ENCODE measurements at places on chromosomes 13 and 19.

DNA sequence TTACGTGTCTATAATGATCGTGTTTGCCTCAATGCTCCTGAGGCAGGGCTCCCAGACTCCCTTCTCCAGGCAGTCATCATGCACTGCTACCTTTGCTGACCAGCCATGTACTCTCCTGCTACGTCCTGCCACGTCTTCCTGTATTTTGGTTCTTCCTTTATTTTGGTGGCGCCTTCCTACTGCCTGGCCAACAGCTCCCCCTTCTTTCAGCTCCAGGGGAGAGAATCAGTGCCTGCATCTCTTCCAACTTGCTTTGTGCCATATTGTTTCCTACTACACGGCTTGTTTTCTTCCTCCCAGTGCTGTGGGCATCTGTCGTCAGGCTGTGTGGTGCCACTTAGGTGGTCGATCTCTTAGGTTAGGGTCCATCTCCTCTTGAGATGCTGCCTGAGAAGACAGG is 96.2 kb downstream of the FGF9 start:
- no peaks in the 10 kb centered on the region for H3K27me3 ChIP-seq
- no peak for DNase-seq
- no peak overlapping the region for H3K4me3 ChIP-seq
- no peaks in the 10 kb centered on the region for H3K36me3 ChIP-seq

DNA sequence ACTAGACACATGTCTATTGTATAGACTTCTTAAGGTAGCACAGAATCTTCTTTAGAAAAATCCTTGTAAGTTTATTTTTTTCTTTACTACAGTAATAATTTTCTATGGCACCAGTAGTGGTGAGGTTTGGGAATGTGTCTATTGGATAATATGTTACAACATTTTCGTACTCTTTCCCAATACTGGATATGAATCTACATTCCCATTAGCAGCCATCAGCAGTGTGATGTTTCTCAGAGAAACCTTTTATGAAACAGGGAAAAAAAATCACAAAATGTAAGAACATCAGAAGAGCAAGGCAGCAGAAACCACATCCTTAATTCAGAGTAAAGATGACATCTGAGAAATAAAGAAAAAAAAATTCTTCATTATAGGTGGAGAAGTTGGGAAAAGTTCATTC is 83.3 kb downstream of the POSTN start:
- no peaks in the 10 kb centered on the region for H3K4me1 ChIP-seq
- H3K27me3 ChIP-seq = no peaks in the 10 kb centered on the region
- H3K27ac ChIP-seq = no peak overlapping the region
- H3K36me3 ChIP-seq = no peaks in the 10 kb centered on the region

GRCh38 chr19:31214086-31214485 is 135.2 kb downstream of the TSHZ3 start:
- H3K27ac ChIP-seq = peak overlapping the region; percentile 95
- no peaks in the 10 kb centered on the region for H3K36me3 ChIP-seq
- DNase-seq = peak; percentile 100
- H3K27me3 ChIP-seq = no peaks in the 10 kb centered on the region

DNA sequence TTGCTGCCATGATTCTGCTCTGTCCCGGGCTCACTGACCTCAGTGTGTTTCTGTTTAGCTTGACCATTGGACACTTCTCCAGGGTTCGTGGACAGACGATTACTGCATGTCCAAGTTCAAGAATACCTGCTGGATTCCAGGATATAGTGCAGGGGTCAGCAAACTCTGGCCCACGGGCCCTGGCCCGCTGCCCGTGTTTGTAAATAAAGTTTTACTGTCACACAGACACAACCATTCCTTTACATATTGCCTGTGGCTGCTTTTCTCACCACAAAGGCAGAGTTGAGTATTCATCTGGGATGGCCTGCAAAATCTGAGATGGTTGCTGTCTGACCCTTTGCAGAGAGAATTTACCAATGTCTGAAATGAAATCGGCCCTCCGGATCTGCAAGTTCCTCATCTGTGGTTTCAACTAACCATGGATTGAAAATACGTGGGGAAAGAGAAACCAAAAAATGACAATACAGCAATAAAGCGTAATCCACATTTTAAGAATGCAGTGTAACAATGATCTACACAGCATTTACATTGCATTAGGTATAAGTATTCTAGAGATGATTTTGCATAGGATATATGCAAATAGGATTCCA is 25.9 kb upstream of the F2RL3 start:
- H3K27ac ChIP-seq = no peak overlapping the region
- peaks cover 16% of the 10 kb centered on the region for H3K36me3 ChIP-seq
- H3K27me3 ChIP-seq = no peaks in the 10 kb centered on the region
- no peak for DNase-seq
- H3K4me3 ChIP-seq = no peak overlapping the region

GRCh38 chr19:38265213-38265861 is 964 bp downstream of the SPINT2 start:
- peaks cover 29% of the 10 kb centered on the region for H3K4me1 ChIP-seq
- H3K27ac ChIP-seq = no peak overlapping the region
- DNase-seq = no peak
- no peak overlapping the region for H3K4me3 ChIP-seq
- no peaks in the 10 kb centered on the region for H3K36me3 ChIP-seq

GRCh38 chr19:41409288-41409687 is 11.7 kb downstream of the BCKDHA start:
- no peaks in the 10 kb centered on the region for H3K4me1 ChIP-seq
- H3K4me3 ChIP-seq = no peak overlapping the region
- H3K36me3 ChIP-seq = peaks cover 1% of the 10 kb centered on the region
- DNase-seq = peak; percentile 48
- H3K27me3 ChIP-seq = no peaks in the 10 kb centered on the region

DNA sequence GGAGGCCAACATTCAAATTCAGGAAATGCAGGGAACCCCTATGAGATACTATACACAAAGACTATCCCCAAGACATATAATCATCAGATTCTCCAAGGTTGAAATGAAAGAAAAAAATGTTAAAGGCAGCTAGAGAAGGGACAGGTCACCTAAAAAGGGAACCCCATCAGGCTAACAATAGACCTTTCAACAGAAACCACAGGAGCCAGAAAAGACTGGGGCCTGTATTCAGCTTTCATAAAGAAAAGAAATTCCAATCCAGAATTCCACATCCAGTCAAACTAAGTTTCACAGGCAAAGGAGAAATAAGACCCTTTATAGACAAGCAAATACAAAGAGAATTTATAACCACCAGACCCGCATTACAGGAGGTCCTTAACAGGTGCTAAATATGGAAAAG is 1703.6 kb upstream of the PRR20A start:
- no peak overlapping the region for H3K27ac ChIP-seq
- H3K27me3 ChIP-seq = no peaks in the 10 kb centered on the region
- no peaks in the 10 kb centered on the region for H3K4me1 ChIP-seq
- no peak overlapping the region for H3K4me3 ChIP-seq

DNA sequence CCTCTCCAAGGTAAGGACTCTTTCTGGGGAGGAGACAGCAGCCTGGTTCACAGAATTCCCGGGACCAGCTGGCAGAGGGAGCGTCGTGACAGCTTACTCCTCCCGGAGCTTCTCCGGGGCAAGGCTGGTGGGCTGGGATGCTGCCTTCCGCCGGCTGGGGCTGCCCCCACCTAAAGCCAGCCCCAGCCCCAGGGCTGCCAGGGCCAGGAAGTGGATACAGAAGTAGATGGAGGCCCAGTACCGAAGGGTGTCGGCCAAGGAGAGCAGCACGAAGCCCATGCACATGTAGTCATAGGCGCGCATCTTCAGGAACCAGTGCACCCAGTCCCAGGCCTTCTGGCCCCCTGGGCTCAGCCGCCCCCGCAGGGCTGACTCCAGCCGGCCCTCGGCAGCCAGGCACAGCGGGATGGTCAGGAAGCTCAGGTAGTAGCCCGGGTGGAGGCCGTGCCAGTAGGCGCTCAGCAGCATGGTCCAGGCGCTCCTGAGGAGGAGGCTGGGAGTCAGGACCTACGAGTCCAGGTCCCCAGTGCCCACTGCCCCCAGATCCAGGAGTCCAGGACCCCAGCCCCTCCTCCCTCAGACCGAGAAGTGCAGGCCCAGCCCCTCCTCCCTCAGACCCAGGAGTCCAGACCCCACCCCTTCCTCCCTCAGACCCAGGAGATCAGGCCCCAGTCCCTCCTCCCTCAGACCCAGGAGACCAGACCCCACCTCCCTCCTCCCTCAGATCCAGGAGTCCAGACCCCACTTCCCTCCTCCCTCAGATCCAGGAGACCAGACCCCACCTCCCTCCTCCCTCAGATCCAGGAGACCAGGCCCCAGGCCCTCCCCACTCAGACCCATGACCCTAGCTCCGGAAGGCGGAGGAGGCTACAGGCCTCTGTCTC is 1.2 kb upstream of the TMC4 start:
- no peaks in the 10 kb centered on the region for H3K36me3 ChIP-seq
- H3K4me3 ChIP-seq = no peak overlapping the region
- DNase-seq = no peak
- H3K27me3 ChIP-seq = no peaks in the 10 kb centered on the region
- H3K4me1 ChIP-seq = no peaks in the 10 kb centered on the region

- H3K27me3 ChIP-seq = no peaks in the 10 kb centered on the region
- DNase-seq = no peak
- H3K36me3 ChIP-seq = no peaks in the 10 kb centered on the region
- H3K4me1 ChIP-seq = no peaks in the 10 kb centered on the region
- H3K27ac ChIP-seq = no peak overlapping the region
Observed at GRCh38 chr13:103081435-103081834, 15.2 kb upstream of the SLC10A2 start.

GRCh38 chr19:29878973-29879654 is 62.9 kb upstream of the URI1 start:
- H3K4me1 ChIP-seq = no peaks in the 10 kb centered on the region
- no peaks in the 10 kb centered on the region for H3K36me3 ChIP-seq
- H3K27me3 ChIP-seq = no peaks in the 10 kb centered on the region
- DNase-seq = peak; percentile 14
- H3K4me3 ChIP-seq = no peak overlapping the region

- peaks cover 9% of the 10 kb centered on the region for H3K4me1 ChIP-seq
- H3K36me3 ChIP-seq = no peaks in the 10 kb centered on the region
- peaks cover 12% of the 10 kb centered on the region for H3K27me3 ChIP-seq
- H3K4me3 ChIP-seq = no peak overlapping the region
Observed at GRCh38 chr19:18221815-18222725, 4.2 kb downstream of the PDE4C start.

- DNase-seq = no peak
- no peaks in the 10 kb centered on the region for H3K27me3 ChIP-seq
- no peak overlapping the region for H3K27ac ChIP-seq
- H3K4me3 ChIP-seq = no peak overlapping the region
- H3K36me3 ChIP-seq = no peaks in the 10 kb centered on the region
- H3K4me1 ChIP-seq = no peaks in the 10 kb centered on the region
Observed at GRCh38 chr19:29271341-29271740, 58.4 kb upstream of the UQCRFS1 start.

- H3K4me3 ChIP-seq = no peak overlapping the region
- H3K27me3 ChIP-seq = no peaks in the 10 kb centered on the region
- DNase-seq = no peak
- no peak overlapping the region for H3K27ac ChIP-seq
- no peaks in the 10 kb centered on the region for H3K36me3 ChIP-seq
Observed at GRCh38 chr13:76350399-76350798, 535.8 kb downstream of the KCTD12 start.

DNA sequence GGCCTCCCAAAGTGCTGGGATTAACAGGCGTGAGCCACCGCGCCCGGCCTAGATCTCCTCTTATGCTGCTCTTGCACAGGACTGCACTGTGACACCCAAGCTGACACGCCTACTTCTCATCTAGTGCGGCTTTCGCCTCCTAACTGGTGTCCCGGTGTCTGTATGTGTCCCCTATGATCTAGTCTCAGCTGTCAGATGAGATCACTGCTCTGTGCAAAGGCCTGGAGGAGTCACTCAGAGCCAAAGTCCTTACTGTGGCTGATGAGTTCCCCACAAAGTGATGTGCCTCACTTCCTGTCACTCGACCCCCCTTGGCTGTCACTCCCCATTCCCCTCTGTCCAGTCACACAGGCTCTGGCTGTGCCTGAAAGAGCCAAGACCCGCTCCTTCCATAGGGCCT is 2.5 kb downstream of the ZNF556 start:
- H3K4me3 ChIP-seq = no peak overlapping the region
- no peak for DNase-seq
- no peak overlapping the region for H3K27ac ChIP-seq
- H3K27me3 ChIP-seq = no peaks in the 10 kb centered on the region
- no peaks in the 10 kb centered on the region for H3K4me1 ChIP-seq

DNA sequence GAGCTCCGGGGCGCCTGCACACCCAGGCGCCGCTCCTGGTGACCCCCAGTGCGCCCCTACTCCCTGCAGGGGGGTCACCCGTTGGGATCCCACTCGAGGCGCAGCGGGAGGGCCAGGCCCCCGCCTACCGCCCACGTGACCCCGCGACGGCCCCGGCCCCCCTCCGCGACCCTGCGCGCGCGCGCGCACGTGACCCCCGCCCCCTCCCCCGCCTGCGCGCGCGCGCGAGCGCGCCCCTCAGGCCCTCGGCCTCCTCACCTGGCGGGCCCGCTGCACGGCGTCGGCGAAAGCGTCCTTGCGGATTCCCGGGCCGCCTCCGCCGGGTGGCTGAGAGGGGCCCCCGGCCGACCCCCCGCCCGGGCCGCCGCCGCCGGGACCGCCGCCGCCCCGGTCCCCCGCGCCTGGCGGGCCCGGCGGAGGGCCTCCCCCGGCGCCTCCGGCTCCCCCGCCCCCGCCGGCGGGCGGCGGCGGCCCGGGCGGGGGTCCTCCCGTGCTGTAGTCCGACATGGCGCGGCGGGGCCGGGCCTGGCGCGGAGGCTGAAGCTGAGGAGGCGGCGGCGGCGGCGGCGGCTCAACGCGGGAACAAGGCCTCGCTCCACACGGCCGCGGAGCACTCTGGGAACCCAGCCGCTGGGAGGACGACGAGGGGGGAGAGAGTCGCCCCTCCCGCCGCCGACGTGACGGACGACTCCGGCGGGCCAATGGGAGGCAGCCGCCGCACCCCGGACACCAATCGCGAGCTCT is at the start of gene KHSRP:
TSS of gene KHSRP (minus strand) at position 617 of the 744 bp plus-strand sequence. CDS start at position 507, 110 bp downstream.
- H3K27me3 ChIP-seq = no peaks in the 10 kb centered on the region
- peaks cover 11% of the 10 kb centered on the region for H3K4me1 ChIP-seq
- H3K36me3 ChIP-seq = peaks cover 22% of the 10 kb centered on the region
- H3K27ac ChIP-seq = peak within 1 kb of the TSS; percentile 51
- peak within 1 kb of the TSS; percentile 94 for H3K4me3 ChIP-seq

GRCh38 chr19:11092181-11092538 is 2.9 kb downstream of the LDLR start:
- H3K27me3 ChIP-seq = no peaks in the 10 kb centered on the region
- peak; percentile 65 for DNase-seq
- H3K36me3 ChIP-seq = peaks cover 12% of the 10 kb centered on the region
- peaks cover 52% of the 10 kb centered on the region for H3K4me1 ChIP-seq

DNA sequence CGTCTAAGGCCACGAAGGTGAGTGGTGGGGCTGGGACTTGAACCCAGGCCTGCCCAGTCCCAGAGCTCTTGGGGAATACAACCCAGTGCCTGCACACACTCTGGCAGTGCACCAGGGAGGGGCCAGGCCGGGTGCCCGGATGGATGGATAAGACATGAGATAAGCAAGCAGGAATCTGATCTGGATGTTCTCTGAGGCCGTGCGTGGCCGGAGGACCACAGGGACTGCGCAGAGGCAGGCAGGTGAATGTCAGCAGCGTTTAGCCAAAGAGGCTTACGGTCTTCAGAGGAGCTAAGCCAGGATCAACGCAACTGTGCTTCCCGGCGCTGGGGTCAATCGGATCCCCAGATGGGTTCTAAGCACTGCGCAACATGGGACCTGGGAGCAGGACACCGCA is 1.5 kb downstream of the ZNF787 start:
- peak overlapping the region; percentile 92 for H3K27ac ChIP-seq
- H3K27me3 ChIP-seq = no peaks in the 10 kb centered on the region
- no peaks in the 10 kb centered on the region for H3K36me3 ChIP-seq

GRCh38 chr19:10580979-10581631 is 6.0 kb downstream of the AP1M2 start:
- H3K4me1 ChIP-seq = peaks cover 2% of the 10 kb centered on the region
- DNase-seq = peak; percentile 71

Measured in astrocyte (in vitro differentiated cells and primary cell).